CD4-positive, alpha-beta memory T cell (primary cell): ENCODE measurements at places on chromosomes 3 and 15.

- DNase-seq, result no peak
These were observed 18.3 kb downstream of the TBC1D21 start for GRCh38 chr15:73891328-73892315.

DNA sequence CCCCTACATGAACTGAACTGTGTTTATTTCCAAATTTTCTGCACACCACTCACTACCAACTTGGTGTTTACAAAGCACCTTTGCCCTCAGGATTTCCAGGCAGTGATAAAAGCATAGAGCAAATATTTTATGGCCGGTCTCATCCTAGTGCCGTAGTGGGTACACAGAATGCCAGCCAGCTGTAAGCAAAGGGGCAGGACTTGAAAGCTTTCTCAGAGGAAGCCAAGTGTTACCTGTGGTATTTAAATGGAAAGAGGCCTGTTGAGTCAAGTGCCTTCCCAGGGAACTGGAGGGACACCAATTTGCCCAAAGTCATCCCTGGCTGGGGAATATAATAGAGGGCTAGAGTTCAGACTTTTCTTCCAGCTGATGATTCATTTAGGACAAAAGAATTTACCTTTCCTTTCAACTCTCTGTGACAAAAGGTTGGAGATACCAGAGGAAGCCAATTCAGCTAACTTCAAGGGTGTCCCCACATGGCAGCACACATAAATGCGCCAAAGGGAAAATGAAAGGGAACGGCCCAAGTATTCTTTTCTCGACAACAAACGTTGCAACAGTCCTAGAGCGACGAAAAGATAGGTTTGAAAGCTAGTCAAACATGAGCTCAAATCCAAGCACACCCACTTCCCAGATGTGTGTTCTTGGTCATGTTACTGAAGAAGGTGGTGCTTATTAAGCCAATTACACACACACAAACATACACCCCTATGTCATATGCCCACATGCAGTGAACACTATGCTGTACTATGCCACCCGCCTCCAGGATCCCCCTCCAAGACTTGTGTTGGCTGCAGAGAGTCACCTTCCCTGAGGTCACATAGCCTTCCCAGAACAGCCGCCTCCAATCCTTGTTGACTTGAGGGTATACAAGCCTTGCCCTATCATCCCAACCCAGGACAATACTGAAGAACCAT lies 27.7 kb downstream of the MAGI1 start:
- no peak for DNase-seq

DNA sequence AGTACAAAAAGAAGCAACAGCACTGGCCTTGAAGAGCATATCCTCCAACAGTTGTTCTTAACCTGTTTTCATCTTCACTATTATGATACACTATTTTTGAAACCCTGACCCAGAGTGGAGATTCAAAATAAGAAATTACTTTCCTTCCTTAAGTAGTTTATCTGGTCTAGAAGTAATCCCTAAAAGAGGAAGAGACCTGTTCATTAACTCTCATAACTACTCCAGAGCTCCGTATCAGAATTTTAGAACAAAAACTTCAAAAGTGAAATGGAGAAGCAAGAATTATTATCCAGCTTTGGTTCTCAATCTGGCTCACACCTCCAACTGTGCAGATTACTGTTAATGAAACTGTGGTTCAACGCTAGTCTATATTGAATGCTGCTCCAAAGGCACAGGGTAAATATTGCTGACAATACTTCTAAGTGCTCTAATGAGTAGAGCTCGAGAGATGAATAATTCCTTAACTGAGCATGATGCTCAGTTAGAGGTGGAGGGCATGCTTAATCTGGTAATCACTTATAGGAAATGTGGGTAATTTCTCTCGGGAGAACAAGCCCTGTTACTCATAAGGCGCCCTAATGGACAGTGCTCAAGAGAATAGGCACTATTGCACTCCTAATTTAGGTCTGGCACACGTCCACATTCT lies 5.2 kb downstream of the LCMT2 start:
- no peak for DNase-seq

GRCh38 chr3:113264283-113265131 lies 53.1 kb downstream of the BOC start:
- DNase-seq, result no peak
